Stimulated activated CD8-positive, alpha-beta memory T cell treated with anti-CD3 and anti-CD28 coated beads, Interleukin-4, amount 100 ng/mL, for 1 hour (primary cell): ENCODE measurements at places on chromosomes 11 and 22.

DNA sequence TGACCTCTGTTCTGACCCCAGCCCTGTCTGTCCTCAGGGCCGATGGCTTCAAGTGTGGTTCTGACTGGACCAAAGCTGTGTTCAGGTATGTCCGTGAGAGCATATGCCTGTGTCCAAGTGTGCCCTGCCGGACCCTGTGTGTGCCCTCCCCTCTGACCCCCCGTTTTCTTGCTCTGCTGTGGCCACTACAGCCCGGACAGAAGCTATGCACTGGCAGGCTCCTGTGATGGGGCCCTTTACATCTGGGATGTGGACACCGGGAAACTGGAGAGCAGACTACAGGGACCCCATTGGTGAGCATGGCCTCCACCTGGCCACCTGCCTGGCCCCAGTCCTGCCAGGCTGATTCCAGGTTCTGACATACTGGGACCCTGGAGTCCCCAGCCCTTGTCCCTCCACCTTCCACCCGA lies 14.5 kb downstream of the ATG16L2 start:
- no peak for DNase-seq

DNA sequence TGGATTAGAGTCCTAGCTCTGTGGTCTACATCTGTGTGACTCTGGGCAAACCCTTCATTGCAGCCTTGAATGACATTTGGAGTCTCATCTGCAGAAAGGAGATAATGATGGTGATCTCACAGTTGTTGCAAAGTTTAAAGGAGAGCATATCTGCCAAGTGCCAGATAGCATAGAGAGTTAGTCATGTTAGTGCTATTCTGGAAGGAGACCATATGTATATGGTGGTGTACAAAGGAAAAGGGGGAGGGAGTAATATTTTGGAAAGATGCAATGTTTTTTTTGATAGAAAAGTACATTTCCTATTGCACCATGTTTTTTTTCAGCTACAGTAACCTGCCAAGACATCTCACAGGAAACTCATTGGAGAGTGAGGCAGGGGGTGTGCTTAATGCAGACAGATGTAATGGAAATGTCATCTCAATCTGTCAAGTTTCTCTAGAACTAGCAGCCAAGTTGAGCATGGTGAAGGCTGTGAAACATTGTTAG lies 92.1 kb upstream of the NARS2 start:
- no peak for DNase-seq

- DNase-seq, result no peak
Observed at GRCh38 chr22:20776624-20777405, 2.9 kb downstream of the SERPIND1 start.

- DNase-seq, result no peak
Observed at GRCh38 chr11:109929308-109929707, 163.9 kb upstream of the ZC3H12C start.

GRCh38 chr11:2267306-2267850 lies 3.0 kb downstream of the ASCL2 start:
- DNase-seq, result no peak

GRCh38 chr11:12167061-12168000 lies 56.9 kb downstream of the MICAL2 start:
- DNase-seq, result no peak

DNA sequence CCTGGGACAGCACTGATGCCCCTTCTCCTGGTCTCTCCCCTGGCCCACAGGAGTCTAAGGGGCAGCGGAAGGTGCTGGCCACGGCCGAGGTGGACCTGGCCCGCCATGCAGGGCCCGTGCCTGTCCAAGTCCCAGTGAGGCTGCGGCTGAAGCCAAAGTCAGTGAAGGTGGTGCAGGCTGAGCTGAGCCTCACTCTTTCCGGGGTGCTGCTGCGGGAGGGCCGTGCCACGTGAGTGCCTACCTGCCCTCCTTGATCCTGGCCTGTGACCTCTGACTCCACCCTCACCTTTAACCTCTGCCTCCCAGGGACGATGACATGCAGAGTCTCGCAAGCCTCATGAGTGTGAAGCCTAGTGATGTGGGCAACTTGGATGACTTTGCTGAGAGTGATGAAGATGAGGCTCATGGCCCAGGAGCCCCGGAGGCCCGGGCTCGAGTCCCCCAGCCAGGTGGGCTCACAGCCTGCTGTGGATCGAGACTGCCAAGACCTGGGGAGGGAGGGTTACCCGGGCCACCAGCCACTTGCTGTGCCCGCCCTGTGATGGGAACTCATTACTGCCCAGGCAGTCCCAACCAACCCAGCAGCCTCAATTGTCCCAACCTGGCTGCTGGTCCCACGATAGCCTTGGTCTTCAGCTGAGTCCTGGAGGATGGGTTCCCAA lies 4.3 kb downstream of the EHBP1L1 start:
- DNase-seq, result no peak

DNA sequence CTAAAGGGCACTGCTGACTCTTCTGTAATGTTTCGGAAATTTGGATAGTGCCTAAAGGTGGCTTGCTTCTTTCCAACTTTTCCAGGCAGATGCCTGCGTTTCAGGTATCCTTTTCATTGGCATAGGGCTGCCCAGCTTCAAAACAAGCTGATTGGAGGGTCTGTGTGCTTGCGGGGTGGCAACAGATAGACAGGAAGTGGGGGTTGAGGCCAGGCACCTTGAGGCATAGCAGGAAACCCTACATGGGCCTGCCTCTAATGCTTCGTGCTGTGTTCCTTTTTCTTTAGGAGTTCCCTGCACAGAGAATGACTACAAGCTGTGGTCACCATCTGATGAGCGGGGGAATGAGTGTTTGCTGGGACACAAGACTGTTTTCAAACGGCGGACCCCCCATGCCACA lies 92.2 kb upstream of the SORL1-AS1 start:
- DNase-seq, result no peak

- no peak for DNase-seq
Observed at GRCh38 chr11:10490398-10491241, 35.6 kb downstream of the AMPD3 start.

DNA sequence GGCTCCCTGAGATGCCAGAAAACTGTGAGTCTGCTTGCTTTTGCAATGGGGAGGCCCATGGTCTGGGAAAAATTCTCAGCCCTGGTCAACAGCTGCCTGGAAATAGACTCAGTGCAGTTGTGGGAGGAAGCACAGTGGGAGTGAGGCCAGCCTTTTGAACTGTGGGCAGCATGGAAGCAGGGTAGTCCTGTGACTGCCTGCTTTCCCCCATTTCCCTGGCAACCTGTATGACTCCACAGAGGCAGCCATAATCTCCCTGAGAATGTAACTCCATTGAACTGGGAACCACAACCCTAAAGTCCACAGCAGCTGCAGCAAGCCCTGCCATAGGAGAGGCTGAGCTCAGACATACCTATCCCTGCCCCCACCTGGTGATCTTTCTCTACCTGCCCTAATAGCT lies 494.6 kb upstream of the FAT3 start:
- DNase-seq, result no peak

- DNase-seq, result no peak
Observed at GRCh38 chr11:62919898-62920640, 1.1 kb downstream of the CHRM1 start.

- no peak for DNase-seq
Observed at GRCh38 chr11:83721263-83721662, 435.1 kb upstream of the CCDC90B start.

- no peak for DNase-seq
Observed at GRCh38 chr11:63682066-63683021, 1.0 kb downstream of the RTN3 start.

DNA sequence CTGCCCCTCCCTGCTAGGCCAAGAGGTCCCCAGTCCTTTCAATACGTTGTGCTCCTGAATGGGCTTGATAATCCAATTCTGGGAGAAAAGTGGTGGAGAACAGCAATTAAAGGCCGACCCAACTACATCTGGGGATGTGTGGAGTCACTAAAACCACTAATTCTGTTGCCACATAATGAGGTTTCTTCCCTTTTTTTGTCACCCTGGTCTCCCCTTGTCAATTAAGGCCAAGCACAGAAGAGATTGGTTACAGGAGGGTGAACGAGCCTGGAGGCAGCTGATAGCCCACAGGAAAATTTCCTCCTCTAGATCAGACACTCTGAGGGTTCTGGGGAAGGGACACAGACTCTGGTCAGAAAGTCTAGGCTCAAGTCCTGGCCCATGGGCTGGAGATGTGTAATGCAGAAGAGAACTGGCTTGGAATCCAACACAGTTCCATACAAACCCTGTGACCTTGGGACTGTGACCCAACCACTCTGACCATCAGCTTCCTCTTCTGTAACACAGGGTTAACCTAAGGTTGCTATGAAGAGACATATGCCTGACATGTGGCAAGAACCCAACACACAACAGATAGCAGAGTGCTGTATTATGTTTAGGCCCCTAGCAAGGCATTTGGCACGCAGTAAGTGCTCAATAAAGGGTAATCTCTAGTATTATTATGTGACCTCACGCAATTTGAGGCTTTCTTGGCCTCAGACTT lies 146.4 kb downstream of the CHST1 start:
- no peak for DNase-seq

DNA sequence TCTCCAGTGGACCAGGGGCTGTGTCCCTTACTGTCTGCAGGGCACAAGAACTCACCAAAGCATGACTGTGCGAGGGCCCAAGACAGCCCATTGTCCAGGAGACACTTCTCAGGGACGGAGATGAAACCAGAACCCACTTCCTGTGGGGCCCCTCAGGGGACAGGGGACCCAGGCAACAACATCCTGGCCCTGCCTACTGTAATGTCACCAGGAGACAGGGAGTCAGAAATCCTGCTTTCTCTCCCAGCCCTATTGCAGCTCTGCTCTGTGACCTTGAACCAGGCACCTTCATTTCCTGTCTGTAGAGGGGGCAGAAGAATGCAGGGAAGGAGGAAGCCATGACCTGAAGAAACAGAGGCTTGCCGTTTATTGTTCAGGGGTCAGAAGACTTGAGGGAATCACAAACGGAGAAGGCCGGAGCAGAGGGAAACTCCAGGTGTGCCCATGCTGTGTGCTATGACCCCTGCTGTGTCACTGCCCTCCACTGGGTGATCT lies 98.0 kb downstream of the NAT10 start:
- DNase-seq, result no peak

DNA sequence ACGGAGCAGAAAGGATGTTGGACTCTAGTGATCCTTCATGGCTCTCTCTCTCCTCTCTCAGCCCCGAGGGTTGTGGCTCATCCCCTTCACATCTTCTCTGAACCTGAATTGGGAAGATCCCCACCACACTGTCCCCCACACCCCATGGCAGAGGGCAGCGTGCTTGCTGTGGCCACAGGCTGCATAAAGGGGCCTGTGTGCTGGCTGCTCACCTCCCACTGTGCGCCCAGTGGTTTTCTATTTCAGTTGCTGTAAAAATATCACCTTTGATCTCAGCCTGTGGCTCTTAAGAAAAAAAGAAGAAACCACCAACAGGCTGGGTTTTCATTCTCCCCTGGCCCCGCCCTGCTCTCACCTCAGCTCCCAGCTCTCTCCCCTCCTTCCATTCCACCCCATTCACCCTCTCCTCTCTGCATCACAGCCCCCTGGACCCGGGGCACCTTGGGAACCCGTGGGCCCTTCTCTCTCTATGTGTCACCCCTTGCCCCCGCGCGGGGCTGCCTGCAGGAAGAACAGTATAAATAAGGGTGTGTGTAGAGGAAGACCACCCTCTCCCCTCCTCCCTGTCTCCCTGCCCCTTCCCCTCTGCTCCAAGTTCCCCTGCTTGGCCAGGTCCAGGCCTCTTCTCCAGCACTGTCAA lies 25.8 kb upstream of the WNT11 start:
- DNase-seq, result no peak

DNA sequence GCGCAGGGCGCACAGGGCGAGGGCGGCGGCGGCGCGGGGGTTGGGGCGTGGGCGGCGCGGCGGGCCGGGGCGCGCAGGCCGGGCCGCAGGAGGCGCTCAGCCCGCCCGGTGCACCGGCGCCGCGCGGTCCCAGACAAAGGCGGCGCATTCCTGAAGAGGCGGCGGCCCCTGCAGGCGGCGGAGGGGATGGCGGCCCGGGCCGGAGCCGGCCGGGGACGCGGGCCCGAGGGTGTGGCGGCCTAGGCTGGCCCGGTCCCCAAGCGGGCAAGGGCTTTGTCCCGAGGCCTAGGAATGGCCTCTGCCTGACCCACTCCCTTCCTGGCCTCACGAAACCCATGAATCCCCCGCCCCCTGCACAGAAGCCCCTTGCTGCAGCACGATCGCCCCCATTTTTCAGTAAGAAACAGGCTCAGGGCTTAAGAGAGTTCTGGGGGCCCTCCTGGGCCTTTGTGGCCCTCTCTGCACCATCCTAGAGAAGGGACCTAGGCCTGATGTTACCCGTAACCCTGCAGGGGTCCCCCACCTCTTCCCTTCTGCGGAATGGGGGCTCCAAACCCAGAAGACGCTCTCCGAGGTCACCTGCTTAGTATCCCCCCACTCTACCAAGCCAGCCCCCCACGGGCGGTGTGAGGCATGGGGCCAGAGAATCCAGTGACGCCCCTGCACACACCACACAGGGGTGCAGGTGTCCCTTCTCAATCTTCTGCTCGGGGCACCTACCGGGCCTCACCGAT lies at the start of gene RTN4R:
TSS of gene RTN4R (minus strand) at position 40 of the 734 bp plus-strand sequence. CDS start 226 bp downstream, outside the sequence.
- DNase-seq, result no peak
